ENCODE measurements at places on chromosomes 5 and 9.

- DNase-seq: no peak
Observed at GRCh38 chr9:120490888-120491595, 88.9 kb downstream of the CDK5RAP2 start.

DNA sequence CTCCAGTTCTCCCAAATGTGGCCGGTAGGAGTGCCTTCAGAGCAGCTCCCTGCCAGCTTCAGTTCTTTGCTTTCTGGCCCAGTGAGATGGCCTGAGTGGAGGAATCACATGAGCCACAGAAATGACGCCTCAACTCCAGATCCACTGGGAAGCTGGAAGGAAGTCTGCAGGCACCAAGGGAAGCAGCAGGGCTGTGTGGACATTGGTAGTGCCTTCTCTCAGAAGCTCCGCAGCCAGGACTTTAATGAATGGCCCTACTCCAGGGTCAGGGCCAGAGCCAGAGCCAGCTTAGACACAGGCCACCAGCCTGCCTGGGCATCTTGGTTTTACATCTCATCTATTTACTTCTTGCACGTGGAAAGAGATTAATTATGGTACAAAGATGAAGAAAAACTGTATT is 12.0 kb upstream of the PSMB7 start:
- DNase-seq: no peak

- no peak for DNase-seq
Observed at GRCh38 chr5:66080664-66081063, 63.4 kb upstream of the SREK1 start.

GRCh38 chr9:119074017-119074416 is 295.2 kb downstream of the BRINP1 start:
- DNase-seq: no peak

DNA sequence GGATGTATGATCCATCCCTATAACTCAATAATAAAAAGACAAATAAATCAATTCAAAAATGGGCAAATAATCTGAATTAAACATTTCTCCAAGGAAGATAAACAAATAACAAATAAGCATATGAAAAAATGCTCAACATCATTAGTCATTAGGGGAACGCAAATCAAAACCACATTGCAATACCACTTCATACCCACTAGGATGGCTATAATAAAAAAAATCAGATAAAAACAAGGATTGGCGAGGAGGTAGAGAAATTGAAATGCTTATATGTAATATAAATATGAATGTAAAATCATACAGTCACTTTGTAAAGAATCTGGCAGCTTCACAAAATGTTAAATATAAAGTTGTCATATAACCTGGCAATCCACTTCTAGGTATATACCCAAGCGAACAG is 52.3 kb upstream of the TBCA start:
- DNase-seq: no peak
